ENCODE measurements at places on chromosomes 11 and 22. TPM values are rescaled to one million over a fixed set of nuclear protein-coding genes. Genes with fewer than 3 reads are reported as not detected.

RIMBP3C gene
- total RNA-seq = 0.34 TPM

DNA sequence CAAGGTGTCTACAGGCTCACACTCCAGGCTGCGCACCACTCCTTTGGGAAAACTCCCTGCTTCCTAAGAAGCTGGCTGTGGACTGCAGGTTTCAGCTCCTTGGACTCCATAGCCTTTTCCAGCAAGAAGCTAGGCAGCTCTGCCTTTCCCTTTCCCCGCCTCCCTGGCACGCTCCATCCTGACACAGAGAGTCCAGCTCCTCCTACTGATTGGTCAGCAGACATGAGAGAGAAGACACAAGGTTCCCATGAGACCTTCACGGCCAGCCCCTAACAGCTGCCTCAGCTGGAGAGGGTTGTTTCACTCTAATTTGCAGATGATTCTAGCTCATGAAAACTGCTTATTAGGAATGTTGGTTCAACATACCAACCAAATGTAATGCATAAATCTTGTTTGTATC, 27.6 kb downstream of the TENM4 start:
- H3K27me3 ChIP-seq = no peaks in the 10 kb centered on the region
- no peaks in the 10 kb centered on the region for H3K4me1 ChIP-seq
- no peak overlapping the region for H3K4me3 ChIP-seq
- no peak overlapping the region for H3K27ac ChIP-seq
- no peaks in the 10 kb centered on the region for H3K36me3 ChIP-seq
- no peak for DNase-seq

- no peak overlapping the region for H3K27ac ChIP-seq
- H3K36me3 ChIP-seq = no peaks in the 10 kb centered on the region
- H3K27me3 ChIP-seq = peaks cover 3% of the 10 kb centered on the region
- no peak overlapping the region for H3K4me3 ChIP-seq
- H3K4me1 ChIP-seq = no peaks in the 10 kb centered on the region
Observed at GRCh38 chr22:48758881-48759875, 1068.5 kb downstream of the BRD1 start.

- no peak overlapping the region for H3K4me3 ChIP-seq
- H3K27ac ChIP-seq = no peak overlapping the region
- H3K27me3 ChIP-seq = peaks cover 2% of the 10 kb centered on the region
Observed at GRCh38 chr11:57899378-57899777, 124.3 kb upstream of the OR9Q1 start.

GRCh38 chr22:49975543-49976389, 15.2 kb downstream of the PIM3 start:
- peak overlapping the region; percentile 3 for H3K4me3 ChIP-seq
- no peak for DNase-seq
- H3K4me1 ChIP-seq = peaks cover 34% of the 10 kb centered on the region
- H3K27me3 ChIP-seq = no peaks in the 10 kb centered on the region
- peaks cover 15% of the 10 kb centered on the region for H3K36me3 ChIP-seq

- peaks cover 23% of the 10 kb centered on the region for H3K36me3 ChIP-seq
- H3K4me3 ChIP-seq = no peak overlapping the region
- no peaks in the 10 kb centered on the region for H3K27me3 ChIP-seq
- H3K27ac ChIP-seq = no peak overlapping the region
- H3K4me1 ChIP-seq = peaks cover 38% of the 10 kb centered on the region
Observed at GRCh38 chr11:114438303-114438702, 964 bp upstream of the REXO2 start.

- no peaks in the 10 kb centered on the region for H3K36me3 ChIP-seq
- no peak overlapping the region for H3K4me3 ChIP-seq
- H3K27ac ChIP-seq = no peak overlapping the region
- H3K4me1 ChIP-seq = no peaks in the 10 kb centered on the region
- peaks cover under 1% of the 10 kb centered on the region for H3K27me3 ChIP-seq
Observed at GRCh38 chr11:33936725-33937604, 45.1 kb upstream of the LMO2 start.
